ENCODE measurements at places on chromosomes 1 and 21.

DNA sequence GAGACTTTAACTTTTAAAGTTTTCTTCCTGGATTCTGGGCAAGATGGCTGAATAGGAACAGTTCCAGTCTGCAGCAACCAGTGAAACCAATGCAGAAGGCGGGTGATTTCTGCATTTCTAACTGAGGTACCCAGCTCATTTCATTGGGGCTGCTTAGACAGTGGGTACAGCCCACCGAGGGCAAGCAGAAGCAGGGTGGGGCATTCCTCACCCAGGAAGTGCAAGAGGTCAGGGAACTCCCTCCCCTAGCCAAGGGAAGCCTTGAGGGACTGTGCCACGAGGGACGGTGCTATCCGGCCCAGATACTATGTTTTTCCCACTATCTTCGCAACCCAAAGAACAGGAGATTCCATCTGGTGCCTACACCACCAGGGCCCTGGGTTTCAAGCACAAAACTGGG, 121.0 kb downstream of the VAV3 start:
- no peak for DNase-seq

- no peak for DNase-seq
Observed at GRCh38 chr1:37697090-37697489, 4.8 kb downstream of the CDCA8 start.

DNA sequence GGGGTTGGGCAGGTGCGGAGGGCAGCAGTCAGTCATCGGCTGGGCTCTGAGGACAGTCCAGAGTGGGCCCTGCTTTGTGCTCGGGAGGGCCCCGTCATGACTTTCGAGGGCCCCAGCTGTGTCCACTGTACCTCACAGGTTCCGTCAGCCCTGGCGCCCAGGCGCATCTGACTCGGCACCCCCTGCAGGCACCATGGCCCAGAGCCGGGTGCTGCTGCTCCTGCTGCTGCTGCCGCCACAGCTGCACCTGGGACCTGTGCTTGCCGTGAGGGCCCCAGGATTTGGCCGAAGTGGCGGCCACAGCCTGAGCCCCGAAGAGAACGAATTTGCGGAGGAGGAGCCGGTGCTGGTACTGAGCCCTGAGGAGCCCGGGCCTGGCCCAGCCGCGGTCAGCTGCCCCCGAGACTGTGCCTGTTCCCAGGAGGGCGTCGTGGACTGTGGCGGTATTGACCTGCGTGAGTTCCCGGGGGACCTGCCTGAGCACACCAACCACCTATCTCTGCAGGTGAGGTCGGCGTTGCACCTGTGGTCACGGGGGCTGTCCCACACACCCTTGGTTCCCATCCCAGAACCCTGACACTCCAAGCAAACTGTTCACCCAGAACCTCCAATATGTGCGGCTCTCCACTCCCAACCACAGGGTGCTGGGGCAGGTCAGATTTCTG, 7.8 kb downstream of the PODN start:
- no peak for DNase-seq

GRCh38 chr1:5721634-5722215, 270.5 kb downstream of the NPHP4 start:
- DNase-seq, result no peak

- no peak for DNase-seq
Observed at GRCh38 chr1:231161667-231162296, at the start of gene TRIM67. TRIM67 (plus strand) TSS chr1:231162058; CDS start chr1:231162970, 912 bp downstream.

DNA sequence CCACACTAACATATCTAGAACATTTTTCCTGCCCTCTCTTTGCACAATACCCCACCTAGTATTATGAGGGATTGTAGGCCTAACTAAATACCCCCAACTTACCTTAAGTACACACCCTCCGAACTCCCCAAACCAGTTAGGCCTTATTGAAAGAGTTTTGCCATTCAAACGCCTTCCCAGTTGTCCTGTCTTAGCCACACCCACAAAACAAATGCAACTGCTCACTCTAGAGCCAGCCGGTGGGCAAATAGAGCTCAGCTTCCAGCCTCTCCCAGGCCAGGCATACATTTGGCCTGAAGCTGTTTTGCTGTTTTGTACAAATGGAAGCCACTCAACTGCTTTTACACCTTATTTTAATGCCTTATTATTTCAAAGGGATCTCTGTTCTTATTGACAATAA, 224.2 kb upstream of the RUNX1 start:
- DNase-seq, result no peak

DNA sequence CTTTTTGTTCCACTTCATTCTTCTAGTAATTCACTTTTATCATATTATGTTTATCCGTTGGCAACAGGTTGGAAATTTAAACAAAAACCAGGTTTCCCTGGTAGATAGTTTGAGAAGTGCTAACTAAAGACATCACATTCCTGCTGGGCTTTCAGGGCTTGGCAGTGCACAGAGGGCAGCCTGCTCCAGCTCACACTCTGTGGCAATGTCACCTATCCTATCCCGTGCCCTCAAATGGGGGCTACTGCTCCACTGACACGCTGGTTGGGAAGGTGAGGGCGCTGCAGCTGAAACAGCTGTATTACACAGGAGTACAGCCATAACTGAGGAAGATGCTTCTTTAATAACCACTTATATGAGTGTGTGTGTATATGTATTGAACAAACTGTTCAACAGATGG, 49.7 kb downstream of the RCAN1 start:
- no peak for DNase-seq

GRCh38 chr1:25997828-25998761, at the start of gene PAFAH2:
PAFAH2 (minus strand) TSS chr1:25998063; CDS start chr1:25990816, 7,247 bp downstream.
- DNase-seq, result peak; percentile 96

DNA sequence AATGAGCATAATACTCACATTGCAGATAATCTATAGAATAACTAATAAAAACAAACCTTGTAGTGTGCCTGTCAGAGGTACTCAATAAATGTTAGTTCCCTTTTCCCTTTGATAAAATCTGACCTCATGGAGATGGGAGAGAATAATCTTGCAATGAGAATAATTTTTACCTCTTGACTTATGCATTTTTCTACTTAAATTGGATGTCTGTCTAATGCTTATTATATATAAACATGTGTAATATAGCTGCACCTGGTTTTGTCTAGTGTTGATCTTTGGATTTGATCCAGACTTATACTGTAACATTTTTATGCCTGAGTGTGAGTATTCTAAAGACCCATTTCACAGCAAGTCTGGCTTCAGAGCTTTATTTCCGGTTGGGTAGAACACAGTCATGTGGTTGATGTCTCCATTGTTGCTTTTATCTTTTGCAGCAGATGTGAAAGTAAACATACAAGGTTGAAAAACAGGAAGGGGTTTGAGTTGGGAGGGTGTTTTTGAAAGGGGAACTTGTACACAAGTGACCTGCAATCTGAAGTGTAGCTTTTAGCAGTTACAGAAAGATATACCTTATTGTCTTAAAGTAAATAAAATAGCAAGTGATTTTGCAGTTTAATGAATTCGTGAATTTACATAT, 12.4 kb downstream of the EPB41 start:
- no peak for DNase-seq

GRCh38 chr1:77545970-77546369, 136.5 kb downstream of the ZZZ3 start:
- DNase-seq, result no peak

DNA sequence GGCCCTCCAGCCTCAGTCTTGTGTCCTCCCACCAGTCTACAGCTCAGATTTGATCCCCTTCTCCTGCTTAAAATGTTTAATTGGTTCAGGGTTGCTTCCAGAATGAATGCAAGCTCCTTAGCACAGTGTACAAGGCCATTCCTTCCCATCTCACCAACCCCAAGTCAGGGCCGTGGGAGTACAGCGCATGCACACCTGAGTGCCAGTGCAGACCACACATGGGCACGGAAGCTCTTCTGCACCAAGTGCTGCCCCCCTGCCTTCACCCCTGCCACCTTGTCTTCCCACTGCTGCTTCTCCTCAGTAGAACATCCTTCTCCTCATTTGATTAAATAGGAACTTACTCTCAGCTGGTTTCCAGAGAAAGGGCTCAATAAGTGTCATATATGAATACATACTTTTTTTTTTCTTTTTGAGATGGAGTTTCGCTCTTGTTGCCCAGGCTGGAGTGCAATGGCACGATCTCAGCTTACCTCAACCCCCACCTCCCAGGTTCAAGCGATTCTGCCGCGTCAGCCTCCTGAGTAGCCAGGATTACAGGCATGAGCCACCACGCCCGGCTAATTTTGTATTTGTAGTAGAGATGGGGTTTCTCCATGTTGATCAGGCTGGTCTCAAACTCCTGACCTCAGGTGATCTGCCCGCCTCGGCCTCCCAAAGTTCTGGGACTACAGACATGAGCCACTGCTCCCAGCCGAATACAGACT, 9.3 kb downstream of the PMF1 start:
- DNase-seq, result no peak

DNA sequence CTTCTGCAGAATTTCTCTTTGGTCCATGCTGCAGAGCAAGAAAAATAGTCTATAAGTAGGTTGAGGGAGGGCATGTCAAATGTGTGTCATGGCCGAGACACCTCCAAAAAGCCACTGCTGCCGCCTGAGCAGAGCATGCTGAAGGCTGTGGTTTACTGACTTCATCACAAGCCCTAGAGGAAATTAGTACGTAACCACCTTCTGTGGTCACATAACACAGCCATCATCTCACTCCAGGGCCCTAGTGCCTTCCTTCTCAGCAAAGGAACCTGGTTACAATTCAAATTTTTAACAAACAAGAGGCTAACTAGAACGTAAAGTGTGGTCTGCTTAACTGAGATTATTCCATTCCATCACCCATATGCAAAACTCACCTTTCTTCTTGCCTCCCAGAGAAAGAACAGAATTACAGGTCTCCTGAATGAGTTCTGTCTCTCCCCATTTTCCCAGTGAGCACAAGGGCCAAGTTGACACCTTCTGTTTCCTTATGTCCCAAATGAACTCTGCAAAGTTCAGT, at the start of gene PTPN22:
Gene PTPN22, minus strand, starts transcription at position 116 of the 517 bp plus-strand sequence.
- DNase-seq, result peak; percentile 60

DNA sequence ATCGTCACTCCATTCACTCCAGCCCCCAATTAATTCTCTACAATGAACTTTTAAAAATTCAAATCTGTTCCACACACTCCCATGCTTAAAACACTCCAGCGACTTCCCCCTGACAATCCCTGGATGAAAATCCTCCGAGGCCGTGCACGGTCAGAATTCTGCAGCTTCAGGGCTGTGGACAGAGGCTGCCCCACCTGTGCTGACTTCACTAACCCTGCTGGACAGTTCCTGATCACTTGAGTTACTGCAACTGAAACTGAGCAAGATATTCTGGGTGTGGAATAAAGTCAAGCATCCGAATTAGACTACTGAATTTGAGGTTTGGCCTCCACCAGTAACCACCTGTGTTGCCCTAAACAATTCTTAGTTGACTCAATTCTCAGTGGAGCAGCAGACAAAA, 1.0 kb upstream of the JAK1 start:
- DNase-seq, result no peak

DNA sequence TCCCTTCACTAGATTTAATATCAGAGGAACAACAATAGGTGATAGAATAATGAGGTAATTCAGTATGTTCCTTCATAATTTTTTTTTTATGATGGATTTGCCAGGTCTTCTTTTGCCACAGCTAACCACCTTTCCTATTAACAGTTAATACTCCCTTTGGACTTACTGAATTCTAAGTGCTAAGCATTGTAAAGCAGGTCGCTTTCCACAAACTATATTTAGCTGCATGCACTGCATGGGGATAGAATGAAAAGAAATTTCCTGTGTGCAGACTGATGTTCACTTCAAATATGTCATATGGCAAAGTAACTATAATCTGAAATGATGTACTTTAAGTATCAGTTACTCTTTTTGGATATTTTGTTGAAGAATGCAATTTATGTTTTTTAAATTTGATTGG, 85.8 kb downstream of the GPR161 start:
- no peak for DNase-seq

DNA sequence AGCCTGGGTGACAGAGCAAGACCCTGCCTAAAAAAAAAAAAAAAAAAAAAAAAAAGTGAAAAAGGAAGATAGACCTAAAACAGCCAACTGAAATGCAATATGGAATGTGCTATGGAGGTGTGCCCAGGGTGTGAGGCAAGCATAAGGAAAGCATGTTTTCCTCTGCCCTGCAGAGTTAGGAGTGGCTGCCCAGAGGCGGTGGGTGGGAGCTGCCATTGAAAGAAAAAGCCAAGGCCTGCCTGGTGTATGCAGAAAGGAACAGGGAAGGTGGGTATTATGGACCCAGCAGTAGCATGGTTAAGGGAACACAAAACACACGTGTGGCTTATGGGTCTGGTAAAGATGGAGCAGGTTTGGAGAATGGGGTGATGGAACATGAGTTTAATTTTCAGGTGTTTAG, 8.9 kb downstream of the CD244 start:
- DNase-seq, result no peak

DNA sequence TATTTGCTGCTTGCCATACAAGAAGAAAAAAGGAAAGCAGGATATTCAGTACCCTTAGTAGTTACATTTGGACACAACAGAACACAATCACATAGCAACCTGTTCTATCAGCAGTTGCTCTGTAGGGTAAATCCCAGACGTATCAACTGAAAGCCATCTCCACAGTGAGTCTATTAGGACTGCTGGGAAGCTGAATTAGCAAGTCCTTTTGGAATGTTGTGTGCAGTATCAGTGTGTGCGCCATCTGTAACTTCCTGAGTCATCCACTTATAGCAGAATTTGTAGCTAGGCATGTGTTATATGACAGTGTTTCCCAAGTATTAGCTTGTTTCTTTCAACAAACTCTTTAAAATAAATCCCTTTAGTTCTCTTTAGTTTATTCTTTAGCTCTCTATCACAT, 21.3 kb downstream of the CCDC30 start:
- DNase-seq, result no peak

DNA sequence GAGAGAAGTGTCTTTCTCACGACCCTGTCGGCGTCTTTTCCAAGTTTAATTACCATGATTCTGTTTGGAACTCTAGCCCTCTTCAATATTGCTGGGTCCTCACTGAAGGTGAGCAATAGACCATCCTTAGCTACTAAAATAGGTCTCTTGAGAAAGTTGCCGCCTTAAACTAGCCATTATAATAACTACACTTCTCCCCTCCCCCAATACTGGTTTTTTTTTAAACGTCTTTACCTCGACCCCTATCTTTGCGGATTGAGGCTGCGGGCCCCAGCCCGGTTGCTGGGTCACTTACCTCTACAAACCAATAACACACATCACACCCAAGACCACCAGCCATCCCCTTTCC, 672 bp downstream of the ENSA start:
- DNase-seq, result no peak

DNA sequence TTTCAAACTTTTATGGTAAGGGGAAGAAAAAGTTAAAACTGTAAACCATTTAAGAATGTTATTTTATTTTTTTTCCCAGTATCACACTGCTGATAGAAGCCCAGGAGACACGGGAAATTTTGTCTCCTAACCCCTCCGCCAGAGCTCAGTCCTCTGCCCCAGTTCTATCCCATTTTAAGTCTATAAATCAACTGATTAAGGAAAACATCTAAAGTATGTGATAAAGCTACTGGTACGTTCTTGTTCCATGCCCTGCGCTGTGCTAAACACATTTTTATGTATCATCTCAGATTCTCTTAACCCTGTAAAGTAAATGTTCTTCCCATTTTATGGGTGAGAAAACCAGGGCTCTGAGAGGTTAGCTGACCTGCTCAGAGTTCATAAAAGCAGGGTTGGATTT, 34.7 kb downstream of the NIPAL3 start:
- DNase-seq, result no peak

- DNase-seq, result no peak
Observed at GRCh38 chr1:73066866-73067265, 784.5 kb upstream of the NEGR1 start.

- no peak for DNase-seq
Observed at GRCh38 chr1:230077011-230077410, 10.0 kb downstream of the GALNT2 start.

All from stimulated activated CD4-positive, alpha-beta T cell treated with anti-CD3 and anti-CD28 coated beads, Interleukin-12 subunit alpha, Interleukin-12 subunit beta, amount 100 ng/mL, for 24 hours (primary cell).